ENCODE measurements at places on chromosomes 2 and 18.

GRCh38 chr18:31773774-31774476 lies 13.2 kb upstream of the SLC25A52 start:
- no peak for DNase-seq

- no peak for DNase-seq
Measured at GRCh38 chr2:196252408-196253115, 81.2 kb upstream of the STK17B start.

DNA sequence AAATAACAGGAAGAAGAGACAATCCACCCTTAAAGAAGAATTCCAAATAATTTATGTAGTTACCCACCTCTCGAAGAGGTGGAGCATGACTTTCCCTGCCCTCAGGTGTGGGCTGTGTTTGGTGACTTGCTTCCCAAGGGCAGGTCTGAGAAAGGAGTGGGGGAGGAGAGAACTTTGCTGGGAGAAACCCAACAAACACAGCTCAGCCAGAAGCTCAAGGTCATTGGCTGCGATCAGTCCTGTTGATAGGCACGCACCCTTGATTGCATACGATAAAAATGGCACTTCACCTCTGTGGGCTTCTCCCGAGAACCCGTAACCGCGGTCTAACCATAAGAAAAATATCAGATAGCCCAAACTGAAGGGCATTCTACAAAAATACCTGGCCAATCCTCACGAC lies 157.5 kb upstream of the ID2 start:
- no peak for DNase-seq

- no peak for DNase-seq
Measured at GRCh38 chr18:2587788-2588187, 16.4 kb downstream of the NDC80 start.

DNA sequence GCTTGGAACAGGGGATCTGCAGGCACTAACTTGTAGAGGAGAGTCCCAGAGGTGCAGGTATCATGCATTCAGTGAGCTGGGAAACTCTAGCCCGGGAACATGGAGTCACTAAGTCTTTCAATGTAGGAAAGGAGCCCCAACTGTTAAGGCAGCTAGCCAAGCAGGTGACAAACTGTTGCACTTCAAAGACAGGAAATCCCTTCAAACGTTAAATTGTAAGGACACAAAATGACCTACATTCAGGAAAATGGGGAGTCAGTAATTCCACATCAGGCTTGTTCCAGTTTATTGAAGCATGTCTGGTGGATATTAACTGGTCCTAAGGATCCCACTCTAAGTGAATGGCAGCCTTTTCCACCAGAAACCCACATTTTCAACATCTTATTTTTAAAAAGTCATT lies 364.5 kb downstream of the MTX2 start:
- DNase-seq: no peak

GRCh38 chr2:100776445-100776844 lies 43.5 kb upstream of the NPAS2 start:
- DNase-seq: no peak

DNA sequence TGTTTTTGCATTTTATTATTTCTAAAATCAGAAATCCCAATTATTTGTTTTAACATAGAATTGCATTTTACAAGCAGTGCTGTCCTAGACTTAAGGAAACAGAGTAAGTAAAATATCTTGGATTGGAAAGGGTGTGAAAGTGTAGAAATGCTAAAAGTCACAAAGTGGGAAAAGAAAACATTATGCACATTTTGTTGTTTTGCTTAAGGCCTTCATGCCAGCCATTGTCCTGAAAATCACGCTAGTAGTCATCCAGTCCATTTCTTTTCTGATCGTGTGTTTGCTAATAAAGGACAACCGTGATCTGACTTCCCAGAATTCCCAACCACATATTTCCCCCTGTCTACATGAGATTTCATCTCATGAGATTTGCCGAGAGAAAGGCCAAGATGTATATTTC lies 199.1 kb downstream of the PTGR3 start:
- no peak for DNase-seq

DNA sequence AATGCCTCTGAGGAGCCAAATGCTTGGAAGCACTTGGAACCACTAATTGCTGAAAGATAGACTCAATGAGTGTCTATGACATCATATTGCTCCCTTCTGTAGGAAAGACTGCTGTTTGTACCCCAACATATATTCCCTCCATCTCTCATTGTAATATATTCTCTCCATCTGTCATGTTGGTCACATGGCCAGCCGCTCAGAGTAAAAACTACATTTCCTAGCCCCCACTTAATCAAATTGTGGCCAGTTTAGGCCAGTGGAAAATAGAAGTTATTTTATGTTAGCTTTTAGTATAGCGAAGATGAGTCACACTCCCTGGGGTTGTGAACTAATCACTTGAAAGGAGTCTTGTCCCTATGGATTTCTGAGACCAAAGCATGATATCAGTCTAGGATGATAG lies 160.2 kb downstream of the HNMT start:
- no peak for DNase-seq

DNA sequence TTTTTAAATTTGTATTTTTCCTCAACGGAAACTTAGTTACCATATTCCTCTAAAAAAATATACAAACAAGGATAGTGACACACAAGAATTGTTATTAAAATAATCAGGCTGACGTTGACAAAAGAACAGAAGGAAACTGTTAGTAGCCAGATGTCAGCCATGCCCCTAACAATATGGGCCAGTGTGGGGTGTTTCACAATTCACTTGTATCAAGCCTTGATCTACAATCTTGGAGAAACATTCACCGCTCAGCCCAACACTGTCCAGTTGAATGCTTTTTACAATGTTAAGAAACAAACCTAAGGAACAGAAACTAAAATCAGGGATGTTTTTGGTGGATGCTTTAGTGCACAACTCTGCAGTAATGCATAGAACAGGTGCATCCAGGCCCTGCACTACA lies 44.6 kb downstream of the TMEFF2 start:
- DNase-seq: no peak

DNA sequence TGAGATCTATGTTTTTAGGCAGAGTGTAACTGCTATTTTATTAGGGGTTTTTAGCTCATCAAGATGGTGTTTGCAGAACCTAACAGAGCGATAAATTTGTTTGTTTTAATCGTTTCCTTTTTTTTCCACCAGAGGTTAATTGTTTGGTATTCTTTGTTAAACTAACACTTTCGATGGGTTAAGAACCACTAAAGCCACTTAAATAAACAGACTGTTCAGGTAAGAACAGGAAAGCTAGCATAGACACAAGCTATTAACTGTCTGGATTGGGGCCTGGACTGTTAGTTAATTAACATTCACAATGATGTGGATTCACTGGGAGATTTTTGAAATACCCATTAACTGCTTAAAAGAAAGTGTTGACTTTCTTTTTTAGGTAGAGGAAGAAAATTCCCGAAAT lies 209.0 kb upstream of the COPS8 start:
- no peak for DNase-seq

- no peak for DNase-seq
Measured at GRCh38 chr2:68432696-68433658, 34.1 kb downstream of the FBXO48 start.

DNA sequence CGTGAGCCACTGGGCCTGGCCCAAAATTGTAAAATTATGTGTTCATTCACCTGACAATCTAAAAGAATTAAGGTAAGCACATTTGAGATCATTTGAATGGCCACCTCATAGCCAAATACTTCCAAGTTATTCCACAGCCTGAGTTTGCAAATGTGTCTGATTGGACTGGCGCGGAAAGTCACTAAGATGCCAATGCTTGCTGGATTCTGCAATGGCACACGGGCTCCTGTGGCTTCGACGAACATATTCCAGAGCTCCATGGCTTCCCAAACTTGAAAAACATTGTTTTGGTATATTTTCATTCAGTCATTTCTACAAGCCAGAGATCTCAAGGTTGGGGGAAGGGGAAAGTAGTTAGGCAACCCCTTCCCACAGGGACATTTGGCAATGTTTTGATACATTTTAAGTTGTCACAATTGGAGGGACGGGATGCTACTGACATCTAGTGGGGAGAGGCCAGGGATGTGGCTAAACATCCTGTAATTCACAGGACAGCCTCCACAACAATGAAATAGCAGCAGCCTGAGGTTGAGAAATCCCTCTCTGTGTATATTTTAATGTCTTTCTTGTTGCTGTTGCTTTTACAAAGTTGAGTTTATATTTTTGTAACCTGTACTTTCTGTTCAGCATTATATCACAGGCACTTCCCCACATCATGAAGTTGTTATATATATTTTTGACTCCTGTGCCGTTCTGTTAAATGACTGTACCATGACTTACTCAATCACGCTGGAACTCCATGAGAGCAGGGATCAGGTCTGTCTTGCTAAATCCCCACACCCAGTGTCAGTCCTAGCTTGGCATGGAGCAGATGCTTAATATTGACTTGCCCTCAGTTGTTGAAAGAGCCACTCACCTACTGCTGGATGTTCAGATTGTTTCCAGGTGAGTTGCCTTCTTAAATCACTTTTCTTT lies 56.9 kb downstream of the COL4A4 start:
- DNase-seq: no peak

- no peak for DNase-seq
Measured at GRCh38 chr2:63780518-63781155, 61.1 kb upstream of the UGP2 start.

DNA sequence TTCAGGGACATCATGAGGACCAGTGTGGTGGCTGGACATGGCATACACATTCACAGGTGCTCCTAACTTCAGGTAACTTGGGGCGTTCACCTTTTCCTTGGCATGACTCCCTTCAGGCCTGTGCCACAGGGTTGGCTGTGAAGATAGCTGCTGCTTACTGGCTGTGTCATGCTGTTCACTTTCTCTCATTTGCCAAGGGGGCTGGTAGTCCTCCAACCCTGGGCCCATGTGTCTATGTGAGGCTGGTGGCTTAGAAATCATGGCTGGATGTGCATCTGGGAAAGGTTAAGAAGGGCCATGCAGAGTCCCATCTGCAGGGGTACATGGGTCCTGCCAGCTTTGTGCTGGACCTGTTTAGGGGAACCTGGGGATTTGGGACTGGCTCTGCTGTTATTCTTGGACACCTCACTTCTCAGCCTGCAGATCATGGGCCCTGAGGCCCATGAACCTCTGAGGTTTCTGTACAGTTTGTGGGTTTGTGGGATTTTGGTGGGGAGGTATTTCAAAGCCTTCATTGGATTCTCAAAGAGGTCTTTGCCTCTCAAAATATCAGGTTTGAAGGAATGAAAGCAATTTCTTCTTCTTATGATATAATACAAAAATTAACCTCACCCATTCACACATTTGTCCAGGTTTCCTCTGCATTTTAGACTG lies 62.9 kb downstream of the FHOD3 start:
- no peak for DNase-seq

GRCh38 chr2:105645938-105646773 lies 98.6 kb upstream of the NCK2 start:
- no peak for DNase-seq

DNA sequence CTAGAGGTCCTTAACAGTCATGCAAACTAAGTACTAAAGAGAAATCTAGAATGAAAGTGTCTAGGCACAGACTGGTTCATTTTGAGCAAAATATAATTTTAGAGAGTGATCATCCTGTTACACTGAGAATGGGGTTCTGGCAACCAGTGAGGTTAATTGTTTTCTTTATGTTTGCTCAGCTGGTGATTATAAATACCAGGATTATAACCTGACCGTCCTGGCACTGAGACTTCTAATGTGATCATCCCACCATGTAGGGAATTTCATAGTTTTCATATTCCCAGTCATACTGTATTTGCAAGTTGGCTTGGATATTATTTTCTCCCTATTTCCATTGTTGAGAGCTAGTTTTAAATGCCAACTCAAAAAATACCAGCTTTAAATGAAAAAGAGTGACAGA lies 852.5 kb upstream of the LRATD1 start:
- no peak for DNase-seq

GRCh38 chr2:217834057-217834620 lies 168.7 kb downstream of the TNS1 start:
- no peak for DNase-seq

DNA sequence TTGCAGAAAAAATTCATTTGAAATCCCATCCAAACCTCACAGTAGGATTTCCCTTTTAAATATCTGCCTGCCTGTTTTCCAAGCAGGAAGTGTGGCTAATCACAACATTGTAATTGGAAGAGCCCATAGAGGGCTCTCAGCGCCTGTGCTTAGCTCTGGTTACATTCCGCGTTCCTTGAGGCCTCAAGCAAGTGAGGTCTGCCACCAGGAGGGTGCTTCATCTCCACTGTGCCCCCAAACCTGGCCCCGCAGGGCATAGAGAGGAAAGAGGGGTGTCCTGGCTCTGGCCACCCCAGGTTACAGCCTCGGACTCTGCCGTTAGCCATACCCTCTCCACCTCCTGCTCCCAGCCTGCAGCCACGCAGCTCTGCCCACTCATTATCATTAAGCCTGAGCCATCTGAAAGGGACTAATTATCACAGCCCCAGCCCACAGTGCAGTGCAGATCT lies 214.8 kb downstream of the SP3 start:
- DNase-seq: no peak

DNA sequence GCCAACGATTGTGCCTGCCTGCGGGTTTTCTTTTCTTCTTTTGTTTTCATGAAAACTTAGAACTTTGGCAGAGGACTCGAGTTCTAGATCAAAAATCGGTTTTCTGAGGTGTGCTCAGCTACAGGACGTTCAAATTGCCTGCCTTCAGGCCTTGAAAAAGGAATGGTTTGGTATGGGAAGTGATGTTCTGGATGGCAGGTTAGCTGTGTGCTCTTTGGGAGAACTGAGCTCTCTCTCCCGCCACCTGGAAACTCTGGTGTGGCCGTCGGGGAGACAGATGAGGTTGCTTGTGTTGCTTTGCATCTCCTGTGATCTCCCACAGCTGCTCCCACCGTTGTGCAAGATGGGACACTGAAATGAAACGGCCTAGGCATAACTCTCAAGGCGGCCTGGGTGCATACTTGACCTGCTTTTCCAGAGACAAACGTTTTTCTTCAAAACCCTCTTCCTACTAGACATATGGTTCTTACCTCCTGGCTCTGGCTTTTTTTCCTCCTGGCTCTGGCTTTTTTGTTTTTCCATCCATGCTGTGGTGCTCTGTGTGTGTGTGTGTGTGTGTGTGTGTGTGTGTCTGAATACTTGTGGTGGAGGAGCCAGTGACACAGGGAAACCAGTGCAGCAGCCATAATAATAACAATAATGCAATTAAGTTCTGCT lies 2.0 kb downstream of the FMNL2 start:
- DNase-seq: no peak

GRCh38 chr18:7548221-7548620 lies 18.9 kb upstream of the PTPRM start:
- DNase-seq: no peak
